ENCODE measurements at places on chromosomes 2 and 18.

DNA sequence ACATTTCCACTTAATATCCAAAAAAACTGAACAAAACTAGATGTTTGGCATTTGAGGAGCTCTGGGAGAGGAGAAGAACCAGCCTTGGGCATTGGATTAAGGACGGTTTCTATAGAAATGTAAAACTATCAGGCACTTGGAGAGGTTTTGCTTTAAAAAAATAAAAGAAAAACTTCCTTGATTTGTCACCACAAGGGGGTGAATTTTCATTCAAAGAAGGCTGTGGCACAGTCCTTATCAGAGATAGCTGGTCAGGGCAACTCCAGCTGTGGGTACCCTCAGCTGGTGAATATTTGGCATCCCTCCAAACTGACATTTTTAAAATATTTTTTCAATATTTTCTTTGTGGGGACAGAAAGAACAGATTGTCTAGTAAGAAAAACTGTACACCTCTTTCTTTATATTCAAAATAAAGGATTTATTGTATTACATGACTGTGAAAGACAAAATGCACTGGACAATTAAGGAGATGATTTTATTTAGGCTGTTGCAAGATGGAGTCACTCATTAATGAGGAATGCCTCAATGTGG is 46.1 kb upstream of the TBC1D8 start:
- DNase-seq: no peak

GRCh38 chr18:51154431-51155063 is 42.9 kb downstream of the MEX3C start:
- DNase-seq: no peak

GRCh38 chr2:88307817-88308216 is 137.7 kb downstream of the THNSL2 start:
- peak; percentile 25 for DNase-seq

- DNase-seq: no peak
Measured at GRCh38 chr2:29606104-29607037, 315.0 kb downstream of the ALK start.

DNA sequence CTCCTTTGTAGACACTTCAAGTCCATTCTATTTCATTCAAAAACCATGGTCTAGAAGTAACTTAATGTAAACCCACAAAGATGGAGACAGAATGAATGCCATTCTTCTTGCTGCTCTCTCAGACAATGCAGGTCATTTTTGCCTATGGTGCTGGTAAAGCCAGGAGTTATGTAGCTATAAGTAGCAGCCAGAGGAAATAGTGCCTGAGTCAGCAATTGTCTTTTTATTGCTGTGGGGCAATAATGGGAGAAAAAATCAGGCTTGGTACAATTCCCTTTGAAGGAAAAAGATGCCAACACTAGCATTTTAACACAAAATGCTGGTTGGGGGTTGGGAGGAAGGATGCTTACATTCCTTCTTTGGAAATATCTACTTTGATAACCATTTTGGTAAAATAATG is 43.5 kb downstream of the SCN1A start:
- no peak for DNase-seq

GRCh38 chr2:95207111-95207961 is at the start of gene ZNF892:
TSS of gene ZNF892 (plus strand) at chr2:95207521. CDS start at chr2:95207816, 295 bp downstream.
- peak; percentile 80 for DNase-seq

DNA sequence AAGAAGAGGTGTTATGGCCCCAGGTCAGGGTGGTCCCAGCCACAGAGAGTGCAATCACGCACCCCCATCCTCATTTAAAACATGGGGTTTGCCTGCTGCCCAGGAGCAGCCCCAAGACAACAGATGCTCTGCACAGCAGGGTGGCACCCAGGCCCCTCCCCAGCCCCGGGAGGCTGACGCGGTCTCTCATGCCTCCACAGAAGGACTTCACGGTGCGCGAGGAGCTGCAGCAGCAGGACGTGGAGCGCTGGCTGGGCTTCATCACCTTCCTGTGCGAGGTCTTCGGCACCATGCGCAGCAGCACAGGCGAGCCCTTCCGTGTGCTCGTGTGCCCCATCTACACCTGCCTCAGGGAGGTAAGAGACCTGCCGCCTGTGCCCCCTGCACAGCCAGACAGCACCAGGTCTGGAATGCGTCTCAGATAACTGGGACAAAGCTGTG is 133.7 kb downstream of the SMAD7 start:
- DNase-seq: no peak

Data from iPS DF 19.7 (cell line).